ENCODE measurements at places on chromosomes 16 and 17.

GRCh38 chr17:35943537-35943936 is at the start of gene LYZL6:
Gene LYZL6, minus strand, starts transcription at chr17:35943713. Its CDS starts 4,357 bp downstream, at chr17:35939356.
- DNase-seq = no peak

DNA sequence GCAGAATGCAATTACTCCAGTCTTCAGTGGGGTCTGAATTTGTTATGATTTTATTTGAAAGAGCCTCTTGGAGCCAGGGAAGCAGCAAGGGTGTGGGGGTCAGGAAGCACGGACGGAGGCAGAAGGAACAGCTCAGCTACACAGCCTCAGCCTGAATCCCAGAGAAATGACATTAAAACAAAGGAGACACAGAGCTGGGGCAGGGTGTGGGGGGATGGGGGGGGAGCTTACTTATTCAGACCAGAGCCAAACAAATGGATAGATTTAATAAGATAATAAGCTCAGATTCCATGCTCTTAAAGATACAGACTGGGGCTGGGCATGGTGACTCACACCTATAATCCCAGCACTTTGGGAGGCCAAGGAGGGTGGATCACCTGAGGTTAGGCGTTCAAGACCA is 195.3 kb downstream of the ZNF423 start:
- no peak for DNase-seq

- no peak for DNase-seq
Measured at GRCh38 chr17:72151565-72152386, 31.0 kb downstream of the SOX9 start.

GRCh38 chr17:73514146-73514863 is 129.9 kb downstream of the SDK2 start:
- no peak for DNase-seq

DNA sequence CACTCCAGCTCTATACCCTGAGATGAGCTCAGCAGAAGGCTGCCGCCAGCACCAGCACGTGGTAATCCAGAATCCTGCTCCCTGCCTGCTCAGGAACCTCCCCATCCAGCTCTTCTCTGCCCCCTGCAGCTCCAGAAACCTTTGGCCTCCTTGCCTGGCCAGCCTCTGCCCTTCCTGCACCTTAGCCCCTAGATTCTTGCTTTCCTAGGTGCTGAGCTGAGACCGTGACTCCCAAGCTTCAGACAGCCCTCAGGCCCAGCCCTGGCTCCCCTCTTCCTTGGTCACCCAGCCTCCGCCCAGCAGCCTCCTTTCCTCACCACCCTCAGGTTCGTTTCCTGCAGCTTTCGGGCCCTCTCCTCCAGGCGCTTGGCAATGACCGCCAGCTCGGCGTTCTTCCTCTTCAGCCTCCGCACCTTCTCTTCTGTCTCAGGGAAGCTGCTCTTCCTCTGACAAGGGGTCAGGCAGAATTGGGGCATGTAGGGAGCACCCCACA is 2.6 kb downstream of the TSPOAP1 start:
- no peak for DNase-seq

DNA sequence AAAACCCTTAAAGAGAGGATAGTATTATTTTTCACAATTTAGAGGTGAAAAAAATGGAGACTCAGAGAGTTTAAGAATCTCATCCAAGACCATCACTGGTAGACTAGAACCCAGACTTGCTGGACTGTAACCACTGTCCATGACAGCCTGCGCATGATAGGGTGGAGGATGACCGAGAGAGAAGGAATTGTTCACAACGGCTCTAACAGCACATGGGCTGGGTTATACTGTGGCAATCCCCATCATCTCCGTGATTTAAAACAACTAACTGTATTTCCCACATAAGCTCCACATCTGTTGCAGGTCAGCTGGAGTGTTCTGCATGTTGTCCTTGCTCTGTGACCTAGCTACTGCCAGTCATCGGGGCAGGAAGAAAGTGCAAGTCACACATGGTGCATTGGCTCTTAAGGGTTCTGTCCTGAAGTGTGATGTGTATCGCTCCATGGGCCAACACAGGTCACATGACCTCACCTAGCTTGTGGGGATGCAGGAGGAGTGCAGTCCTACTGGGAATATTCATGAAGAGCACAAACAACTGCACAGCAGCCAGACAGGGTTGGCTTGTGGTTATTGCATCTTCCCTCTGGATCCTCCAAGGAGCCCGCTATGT is 131.2 kb upstream of the MPHOSPH6 start:
- no peak for DNase-seq

- no peak for DNase-seq
Measured at GRCh38 chr16:51010817-51011216, 140.3 kb downstream of the SALL1 start.

GRCh38 chr17:79019632-79020584 is 4.1 kb upstream of the C1QTNF1 start:
- DNase-seq = no peak

DNA sequence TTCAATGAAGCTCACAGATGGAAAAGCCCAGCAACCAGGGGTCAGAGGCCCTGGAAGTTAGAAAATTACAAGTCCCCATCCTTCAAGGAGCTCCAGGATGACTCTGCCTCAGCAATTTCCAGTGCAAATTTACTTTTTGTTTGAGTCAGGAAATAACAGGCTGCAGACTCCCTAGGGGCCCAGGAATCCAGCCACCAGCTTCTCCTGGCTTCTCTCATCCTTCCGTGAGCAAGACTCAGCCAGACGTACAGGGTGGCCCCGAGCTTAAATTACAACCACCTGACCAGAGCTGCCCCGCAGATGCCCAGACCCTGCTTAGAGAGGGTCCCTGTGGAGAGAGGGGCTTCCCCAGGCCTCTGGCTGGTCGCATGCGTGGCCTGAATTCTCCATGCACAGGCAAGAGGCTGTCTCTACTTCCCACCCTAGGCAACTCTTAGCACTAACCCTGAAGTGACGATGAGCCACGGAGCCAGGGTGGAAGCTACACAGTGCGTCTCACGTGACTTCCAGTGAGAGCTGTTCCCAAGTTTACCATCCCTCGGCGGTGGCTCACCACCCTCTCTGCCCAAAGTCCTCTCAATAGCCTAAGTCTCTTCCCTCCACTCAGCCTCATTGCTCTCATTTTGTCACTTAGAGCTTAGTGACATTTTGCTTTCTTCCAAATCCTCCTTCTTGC is 27.1 kb downstream of the GPR142 start:
- no peak for DNase-seq

DNA sequence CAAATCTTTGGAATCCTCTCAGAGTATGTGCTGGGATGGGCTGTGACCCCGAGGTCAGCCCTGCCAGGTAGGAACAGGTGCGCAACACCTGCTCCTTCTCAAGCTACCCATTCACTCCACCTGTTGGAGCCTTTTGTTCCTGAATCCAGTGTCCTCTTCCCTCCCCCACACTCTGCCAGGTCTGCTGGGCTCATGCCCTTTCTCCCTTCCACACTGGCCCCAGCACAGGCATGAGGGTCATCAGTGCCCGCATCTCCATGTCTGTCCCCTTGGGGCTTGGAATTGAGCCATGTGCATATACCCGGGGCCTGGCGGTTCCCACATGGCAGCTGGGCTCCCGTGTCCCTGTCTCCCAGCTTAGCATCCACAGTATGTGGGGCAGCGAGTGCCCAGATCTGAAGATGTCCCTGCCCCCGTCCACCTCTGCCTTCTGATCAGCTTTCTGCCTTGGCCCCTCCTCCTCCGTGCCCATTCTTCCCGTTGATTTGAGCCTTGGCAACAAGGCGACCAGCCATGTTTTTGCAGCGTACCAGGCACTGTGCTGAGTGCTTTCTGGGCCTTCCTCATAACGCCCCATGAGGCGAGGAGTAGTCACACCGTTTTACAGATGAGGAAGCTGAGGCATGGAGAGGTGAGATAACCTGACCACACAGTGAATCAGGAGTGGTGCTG is 102.2 kb downstream of the RAP1GAP2 start:
- no peak for DNase-seq

DNA sequence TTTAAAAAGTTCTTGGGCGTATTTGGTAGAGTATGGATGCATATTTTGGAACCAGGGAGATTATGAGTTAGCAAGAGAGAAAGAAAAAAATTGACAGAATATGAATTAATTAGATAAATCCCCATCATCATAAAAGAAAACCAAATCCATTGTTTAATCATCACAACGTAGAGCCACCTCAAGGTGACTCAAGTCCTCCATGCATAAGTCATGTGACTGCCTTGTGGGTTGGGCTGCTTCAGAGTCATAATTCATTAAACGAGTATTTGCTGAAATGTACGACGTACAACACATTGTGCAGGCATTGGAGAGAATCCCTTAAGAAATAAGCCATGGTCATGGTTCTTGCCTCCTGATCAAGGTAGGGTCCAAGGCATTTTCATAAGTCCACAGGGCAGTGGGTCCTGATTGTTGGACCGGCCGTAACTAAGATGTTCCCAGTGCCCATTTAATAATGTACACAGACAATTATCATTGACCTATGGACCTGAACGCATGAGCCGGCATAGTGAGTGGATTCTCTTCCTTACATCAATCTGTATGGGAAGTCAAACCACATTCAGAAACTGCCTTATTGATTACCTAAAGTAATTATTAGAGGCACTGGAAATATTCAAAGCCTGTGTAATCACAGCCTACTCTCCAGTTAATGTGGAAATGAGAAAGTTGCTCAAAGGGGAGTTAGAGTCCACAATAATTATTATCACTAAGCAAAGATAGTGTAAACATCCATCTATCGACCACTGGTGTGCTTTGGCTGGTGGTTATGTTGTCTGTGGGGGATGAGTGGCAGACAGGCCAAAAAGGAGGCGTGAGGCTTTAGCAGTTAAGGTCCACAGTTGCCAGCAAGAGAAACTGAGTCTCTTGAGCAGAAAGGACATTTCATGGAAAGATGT is 165.4 kb downstream of the PITPNC1 start:
- DNase-seq = no peak

DNA sequence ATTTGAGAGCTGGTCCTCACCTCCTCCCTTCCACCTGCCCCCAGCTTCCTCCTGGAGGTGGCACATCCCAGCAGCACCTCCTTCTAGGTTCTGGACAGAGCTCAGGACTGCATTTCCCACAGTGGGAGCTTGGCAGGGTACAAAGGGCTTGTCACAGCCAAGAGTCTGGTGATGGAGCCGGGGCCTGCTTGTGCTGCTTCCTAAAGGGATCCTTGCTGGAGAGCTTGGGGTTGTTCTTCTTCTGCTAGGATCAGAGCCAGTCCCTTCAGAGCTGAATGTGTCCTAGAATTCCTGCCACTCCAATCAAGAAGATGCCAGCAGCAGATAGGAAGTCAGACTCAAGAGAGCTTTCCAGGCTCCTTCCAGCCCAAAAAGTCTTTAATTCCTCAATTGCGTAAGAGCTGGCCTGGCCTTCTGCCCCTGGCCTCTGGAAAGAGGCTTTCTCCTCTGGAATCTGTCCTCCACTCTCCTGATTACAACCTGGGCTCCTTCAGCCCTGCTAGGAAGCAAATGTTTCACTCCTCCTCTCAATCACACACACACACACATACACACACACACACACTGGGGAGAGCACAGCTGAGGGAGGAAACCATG is 4.4 kb downstream of the CD300E start:
- no peak for DNase-seq

DNA sequence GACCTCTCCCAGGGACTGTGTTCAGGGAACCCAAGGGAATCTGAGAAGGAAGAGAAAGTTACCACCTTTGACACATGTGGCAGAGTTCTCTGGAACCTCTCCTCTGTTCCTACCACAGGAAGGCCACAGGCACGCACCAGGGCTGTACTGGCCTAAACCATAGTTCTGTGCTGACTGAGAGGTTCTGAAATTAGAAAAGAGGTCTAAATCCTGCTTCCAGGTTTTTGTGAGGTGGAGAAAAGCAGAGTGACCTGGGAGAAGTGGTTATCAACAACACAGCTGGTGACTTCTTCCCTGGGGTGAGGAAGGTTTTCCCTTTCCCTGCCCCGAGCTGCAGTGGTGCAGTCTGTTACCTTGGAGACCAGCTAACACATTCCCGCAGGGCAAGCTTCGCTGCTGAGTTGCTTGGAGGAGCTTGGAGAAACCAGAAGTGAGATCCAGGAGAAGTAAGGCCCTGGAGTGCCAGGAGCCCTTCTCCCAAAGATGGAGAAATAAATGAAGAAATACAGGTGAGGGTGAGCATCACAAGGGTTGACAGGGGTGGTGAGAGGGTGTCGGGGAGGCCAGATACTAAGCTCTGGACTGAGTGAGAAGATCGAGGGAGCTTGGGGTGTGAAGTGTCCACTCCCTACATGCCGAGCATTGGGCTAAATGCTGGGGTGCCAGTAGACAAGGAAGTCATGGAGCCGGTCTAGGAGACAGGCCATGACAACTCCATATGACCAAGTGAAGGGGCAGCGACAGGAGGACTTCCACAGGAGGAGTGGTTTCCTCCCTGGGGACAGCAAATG is at the start of gene VWA3A:
VWA3A (plus strand) TSS at position 399 of the 791 bp plus-strand sequence; CDS start at position 496, 97 bp downstream.
- DNase-seq = peak; percentile 50

DNA sequence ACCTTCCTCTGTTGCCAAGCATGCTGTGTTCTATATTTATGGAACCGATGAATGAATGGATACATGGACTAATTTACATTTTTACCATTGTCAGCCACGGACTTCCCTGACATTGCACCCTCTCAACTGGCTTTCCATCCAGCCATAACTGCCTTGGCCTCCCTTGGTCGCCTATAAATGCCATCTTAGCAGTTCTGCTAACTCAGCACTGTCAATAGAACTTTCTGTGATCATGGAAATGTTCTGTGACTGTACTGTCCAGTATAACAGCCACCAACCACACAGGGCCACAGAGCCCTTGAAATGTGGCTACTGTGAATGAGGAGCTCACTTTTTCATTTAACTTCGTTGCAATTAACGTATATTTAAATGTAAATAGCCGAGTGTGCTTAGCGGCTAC is 8.7 kb upstream of the BCO1 start:
- no peak for DNase-seq

GRCh38 chr16:84663433-84664101 is 15.3 kb downstream of the KLHL36 start:
- DNase-seq = no peak

- DNase-seq = no peak
Measured at GRCh38 chr16:65684230-65684629, 562.4 kb upstream of the CDH11 start.

Data from nephron progenitor cell (in vitro differentiated cells).